ENCODE measurements at places on chromosomes 5 and 9. TPM values are rescaled to one million over a fixed set of nuclear protein-coding genes. Genes with fewer than 3 reads are reported as not detected.

The CAST gene
- polyA plus RNA-seq: 80.2 TPM

- peak; percentile 29 for DNase-seq
Measured at GRCh38 chr5:78295035-78295961, 800 bp upstream of the AP3B1 start.

GRCh38 chr9:96441798-96442445, 8.0 kb upstream of the HABP4 start:
- no peak for DNase-seq

GRCh38 chr5:123154886-123155445, 65.9 kb downstream of the PRDM6 start:
- no peak for DNase-seq

GRCh38 chr5:64634997-64635686, 55.2 kb upstream of the SHISAL2B start:
- DNase-seq: peak; percentile 8
